AG04449 (cell line): ENCODE measurements at places on chromosomes 7 and 10.

- no peak for DNase-seq
Observed at GRCh38 chr7:9752033-9752432, 1221.6 kb upstream of the PHF14 start.

GRCh38 chr10:67629461-67629971, 66.5 kb downstream of the CTNNA3 start:
- no peak for DNase-seq

DNA sequence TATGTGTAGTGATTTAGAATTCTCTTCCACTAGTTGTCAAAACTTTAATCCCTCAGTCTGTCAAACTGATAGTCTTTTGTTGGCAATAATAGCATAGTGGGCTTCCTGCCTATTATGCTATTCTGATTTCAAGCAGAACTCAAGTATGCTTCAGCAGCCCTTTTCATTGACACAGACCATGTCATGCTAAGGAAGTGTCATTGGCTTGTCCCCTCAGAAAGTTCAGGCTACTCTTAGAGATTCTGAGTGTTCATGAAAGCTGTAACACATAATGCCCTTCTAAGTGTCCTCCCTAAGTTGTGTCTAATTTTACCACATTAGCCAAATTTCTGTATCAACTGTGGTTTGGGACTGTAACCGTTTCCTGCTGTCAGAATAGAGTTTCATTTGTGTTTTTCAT, 198.7 kb downstream of the THSD7A start:
- no peak for DNase-seq

GRCh38 chr10:51905032-51905431, 205.6 kb upstream of the CSTF2T start:
- DNase-seq = no peak

GRCh38 chr10:92699518-92700381, 10.0 kb downstream of the HHEX start:
- DNase-seq = no peak

DNA sequence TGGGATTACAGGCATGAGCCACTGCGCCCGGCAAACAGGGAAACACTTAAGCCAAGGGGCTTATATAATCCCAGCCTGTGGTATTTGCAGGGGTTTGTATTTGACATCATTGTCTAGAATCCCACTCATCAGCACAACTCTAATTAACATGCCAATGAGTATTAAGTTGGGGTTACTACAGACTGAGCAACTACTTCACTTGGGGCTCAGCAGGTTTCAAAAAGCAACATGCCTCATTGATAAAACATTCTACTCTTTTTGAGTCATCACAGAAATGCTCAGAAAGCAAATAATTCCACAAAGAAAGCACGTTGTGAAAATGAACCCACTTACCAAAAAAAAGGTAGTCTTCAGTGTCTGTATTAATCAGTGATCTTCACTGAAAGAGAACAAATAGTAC, 236.9 kb upstream of the CELF2 start:
- no peak for DNase-seq

- DNase-seq = no peak
Observed at GRCh38 chr10:31749981-31750840, 178.4 kb downstream of the ARHGAP12 start.

DNA sequence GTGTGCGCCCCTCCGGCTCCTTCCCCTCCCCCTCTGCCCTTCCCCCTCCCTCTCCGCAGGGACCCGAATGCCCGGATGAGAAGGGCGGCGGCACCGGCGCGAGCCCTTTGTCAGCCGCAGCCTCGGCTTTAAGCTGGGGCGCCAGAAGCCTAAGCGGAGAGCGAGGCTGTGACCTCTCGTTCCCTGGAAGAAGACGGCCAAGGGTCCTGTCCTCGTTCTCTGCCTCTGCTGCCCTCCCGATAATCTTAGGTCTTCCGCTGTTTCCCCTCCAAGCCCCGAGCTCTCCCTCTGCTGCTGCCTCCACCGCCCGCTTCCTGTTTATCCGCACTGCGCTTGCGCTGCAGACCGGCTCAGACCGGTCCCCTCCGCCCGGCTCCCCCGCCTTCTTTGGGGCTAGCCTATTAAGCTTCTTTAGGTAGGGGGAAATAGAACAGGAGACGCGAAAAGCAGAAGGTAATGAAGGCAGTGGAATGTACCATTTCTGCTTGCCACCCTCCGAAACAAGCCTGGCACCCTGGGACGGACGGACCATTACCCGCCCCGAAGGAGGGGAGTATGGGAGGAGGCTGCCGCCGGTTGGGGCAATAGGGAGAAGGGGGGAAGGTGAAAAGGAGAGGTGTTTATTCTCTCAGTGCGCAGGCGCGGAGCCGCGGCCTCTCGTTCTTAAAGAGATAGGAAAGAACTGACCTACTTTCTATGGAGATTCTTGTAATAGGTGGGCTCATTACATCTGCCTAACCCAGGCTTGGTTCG, at the start of gene OGA:
OGA (minus strand) TSS at position 326 of the 753 bp plus-strand sequence. CDS start 422 bp downstream, outside the sequence.
- DNase-seq = peak; percentile 100

DNA sequence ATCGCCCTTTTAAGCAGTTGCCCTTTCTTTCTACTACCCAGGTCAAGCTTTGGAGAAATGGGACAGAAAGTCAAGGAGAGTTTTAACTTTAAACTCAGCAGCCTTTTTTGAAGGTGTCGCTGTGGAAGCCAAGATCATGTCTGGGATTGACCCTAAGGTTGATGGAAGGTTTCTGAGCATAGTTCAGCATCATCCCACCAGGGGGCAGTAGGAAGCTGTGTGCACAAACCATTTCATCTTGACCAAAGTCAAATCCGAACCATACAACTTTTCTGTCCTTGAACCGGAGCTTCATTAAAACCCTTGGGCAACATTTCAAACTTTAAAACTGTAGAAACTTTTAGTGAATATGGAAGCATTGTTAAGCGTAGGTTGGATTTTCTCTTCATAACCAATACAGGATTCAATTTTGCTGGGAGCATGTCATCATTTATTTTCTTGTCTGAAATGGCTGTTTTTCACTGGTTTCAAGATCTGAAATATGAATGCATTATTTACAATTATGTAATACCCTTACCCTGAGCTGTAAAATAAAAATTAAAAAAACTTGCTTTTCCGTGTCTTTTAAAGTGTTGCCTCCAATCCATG, 214.4 kb upstream of the KIAA1217 start:
- peak; percentile 7 for DNase-seq

GRCh38 chr7:1562116-1562515, 6.1 kb upstream of the TMEM184A start:
- DNase-seq = no peak

- DNase-seq = no peak
Observed at GRCh38 chr7:77209479-77210139, 10.0 kb upstream of the FGL2 start.

GRCh38 chr7:55962014-55962413, 2.4 kb upstream of the NIPSNAP2 start:
- DNase-seq = no peak

GRCh38 chr10:85655411-85655810, 711.2 kb downstream of the GRID1 start:
- DNase-seq = no peak

GRCh38 chr7:142603870-142604448, 145.3 kb upstream of the PRSS1 start:
- no peak for DNase-seq

DNA sequence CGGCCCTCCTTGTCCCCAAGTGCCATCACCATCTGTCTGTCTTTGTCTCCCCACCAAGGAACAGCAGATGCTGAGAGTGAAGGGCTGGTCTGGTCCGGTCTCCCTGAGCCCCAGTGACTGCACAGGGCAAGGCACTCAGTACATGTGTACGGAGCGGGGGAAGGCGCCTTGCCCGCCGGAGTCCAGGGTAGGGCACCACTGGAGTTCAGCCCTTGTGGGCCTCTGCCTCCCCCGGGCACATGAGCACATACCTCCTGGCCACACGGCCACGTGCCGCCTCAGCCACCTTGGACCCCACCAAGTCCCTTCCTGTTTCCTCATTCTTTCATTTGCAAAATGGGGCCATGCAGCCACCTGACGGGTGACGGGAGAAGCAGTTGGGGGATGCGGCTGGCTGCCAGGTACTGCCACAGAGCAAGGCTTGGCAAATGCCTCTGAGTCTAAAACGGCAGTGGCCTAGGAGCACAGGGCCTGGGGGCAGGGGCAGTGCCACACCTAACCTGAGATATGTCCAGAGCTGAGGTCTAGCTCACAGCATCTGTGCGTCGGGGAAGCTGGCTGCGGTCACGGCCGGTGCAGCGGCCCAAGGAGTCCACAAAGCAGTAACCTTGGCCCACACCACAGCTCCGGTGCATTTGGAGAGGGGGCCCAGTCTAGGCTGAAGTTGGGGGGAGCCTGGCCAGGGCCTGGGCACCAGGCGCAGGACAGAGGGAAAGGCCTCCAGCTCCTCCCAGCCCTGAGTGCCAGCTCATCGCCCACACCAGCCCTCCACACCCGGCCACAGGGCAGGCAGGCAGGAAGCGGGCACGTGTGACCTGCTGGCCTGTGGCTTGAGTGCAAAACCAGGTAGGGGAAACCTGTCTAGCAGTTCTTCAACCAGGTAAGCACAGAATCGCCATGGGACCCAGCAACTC, 5.2 kb downstream of the ADAP1 start:
- DNase-seq = no peak

- DNase-seq = no peak
Observed at GRCh38 chr10:119675483-119676170, 24.4 kb downstream of the BAG3 start.

DNA sequence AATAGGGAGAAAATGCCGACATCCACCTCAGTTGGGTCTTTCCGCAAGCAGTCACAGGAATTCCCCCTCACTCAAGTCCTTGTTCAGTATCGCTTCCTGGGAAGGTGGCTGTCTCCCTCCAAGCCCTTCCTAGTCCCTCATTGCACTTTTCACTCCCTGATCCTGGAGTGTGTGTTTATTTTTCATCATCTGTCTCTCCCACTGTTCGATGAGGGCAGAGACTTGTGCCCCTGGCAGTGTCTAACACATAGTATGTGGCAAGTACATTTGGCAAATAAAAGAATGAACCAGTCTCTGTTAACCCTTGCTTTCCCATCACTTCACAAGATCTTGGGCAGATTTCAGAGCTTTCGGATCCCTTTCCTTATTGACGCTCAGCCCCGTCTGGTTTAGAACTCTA, 24.0 kb upstream of the CACUL1 start:
- DNase-seq = no peak

DNA sequence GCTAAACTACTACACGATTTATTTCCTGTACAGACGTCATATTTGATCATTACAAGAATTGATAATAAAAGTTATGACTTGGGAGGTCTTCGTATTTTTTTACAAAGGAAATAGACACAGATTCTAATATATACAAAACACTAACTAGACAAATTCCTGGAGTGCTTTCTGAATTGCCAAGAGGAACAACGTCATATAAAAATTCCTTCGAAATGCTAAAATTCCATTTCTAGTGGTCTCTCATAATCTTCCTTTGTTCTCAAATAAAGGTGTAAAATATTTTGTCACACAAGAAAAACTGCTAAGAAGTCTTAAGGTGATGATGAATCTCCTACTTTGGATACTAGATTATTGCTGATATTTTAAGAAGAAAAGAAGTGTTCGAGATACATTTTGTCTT, 85.4 kb downstream of the CDK6 start:
- no peak for DNase-seq

DNA sequence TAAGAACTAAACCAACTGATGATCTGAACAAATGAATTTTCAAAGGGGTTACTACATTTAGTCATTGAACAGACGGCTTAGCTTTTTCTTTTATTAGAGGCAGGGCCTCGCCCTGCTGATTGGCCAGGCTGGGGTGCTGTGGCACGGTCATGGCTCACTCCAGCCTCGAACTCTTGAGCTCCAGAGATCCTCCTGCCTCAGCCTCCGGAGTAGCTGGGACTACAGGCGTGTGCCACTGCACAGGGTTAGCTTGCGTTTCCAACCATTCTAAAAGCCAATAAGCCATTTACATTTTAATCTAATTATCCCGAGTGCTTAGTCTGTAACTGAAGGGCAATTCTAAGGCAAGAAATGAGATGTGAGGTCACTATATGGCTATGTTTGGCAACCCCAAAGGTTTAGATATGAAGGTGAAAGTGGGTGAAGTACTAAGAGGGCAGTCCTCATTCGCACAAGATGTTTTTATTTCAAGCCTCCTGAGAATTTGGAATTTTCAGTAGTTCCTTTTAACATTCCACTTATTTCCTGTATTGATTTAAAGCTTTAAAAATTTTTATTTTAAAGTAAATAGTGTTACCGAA, 1.6 kb upstream of the CDK13 start:
- no peak for DNase-seq

DNA sequence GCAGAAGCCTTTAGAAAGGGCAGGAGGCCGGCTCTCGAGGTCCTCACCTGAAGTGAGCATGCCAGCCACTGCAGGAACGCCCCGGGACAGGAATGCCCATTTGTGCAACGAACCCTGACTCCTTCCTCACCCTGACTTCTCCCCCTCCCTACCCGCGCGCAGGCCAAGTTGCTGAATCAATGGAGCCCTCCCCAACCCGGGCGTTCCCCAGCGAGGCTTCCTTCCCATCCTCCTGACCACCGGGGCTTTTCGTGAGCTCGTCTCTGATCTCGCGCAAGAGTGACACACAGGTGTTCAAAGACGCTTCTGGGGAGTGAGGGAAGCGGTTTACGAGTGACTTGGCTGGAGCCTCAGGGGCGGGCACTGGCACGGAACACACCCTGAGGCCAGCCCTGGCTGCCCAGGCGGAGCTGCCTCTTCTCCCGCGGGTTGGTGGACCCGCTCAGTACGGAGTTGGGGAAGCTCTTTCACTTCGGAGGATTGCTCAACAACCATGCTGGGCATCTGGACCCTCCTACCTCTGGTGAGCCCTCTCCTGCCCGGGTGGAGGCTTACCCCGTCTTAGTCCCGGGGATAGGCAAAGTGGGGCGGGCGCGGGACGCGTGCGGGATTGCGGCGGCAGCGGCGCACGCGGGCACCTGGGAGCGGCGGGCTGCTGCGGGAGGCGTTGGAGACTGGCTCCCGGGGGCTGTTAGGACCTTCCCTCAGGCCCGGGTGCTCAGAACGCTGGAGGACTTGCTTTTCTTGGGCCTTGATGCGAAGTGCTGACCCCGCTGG, at the start of gene FAS:
FAS (plus strand) TSS at position 415 of the 777 bp plus-strand sequence; CDS start at position 494, 79 bp downstream.
- DNase-seq = no peak

GRCh38 chr10:74924251-74924963, 98.0 kb downstream of the KAT6B start:
- DNase-seq = peak; percentile 77
